ENCODE measurements at places on chromosomes 7 and 10. TPM values are rescaled to one million over a fixed set of nuclear protein-coding genes. Genes with fewer than 3 reads are reported as not detected.
A peak's percentile ranks its signal among the peaks of the same experiment; 100 is the strongest.

DNA sequence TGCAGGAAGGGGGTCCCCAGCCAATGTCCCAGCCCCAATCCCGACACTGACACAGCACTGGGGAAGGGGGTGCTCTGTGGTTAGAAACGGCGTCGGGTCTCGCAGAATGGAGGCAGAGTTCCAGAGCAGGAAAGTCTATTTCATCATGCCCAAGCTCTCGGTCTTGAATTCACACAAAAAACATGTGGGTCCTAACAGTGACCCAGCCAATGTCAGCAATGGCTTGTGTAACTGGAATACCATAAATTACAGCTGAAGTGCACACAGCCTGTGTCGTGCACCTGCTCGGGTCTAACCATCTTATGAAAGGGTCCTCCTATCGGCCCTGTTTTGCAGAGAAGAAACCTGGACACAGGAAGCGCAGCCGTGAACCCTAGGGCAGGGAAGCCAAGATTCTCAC, 324.1 kb downstream of the ADARB2 start:
- DNase-seq, result no peak

DNA sequence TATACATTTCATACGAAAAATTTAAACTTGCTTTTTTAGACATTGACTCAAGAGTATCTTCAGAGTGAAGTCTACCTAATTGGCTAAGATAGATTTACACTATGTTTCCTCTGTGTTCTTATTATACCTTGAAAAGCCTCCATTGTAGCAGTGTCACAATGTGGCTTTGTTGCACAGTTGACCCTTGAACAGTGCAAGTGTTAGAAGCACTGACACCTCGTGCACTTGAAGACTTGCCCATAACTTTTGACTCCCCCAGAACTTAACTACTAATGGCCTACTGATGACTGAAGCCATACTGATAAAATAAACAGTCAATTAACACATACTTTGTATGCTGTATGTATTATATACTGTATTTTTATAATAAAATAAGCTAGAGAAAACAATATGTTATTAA, 84.3 kb downstream of the CPED1 start:
- DNase-seq, result no peak

Gene MALRD1
- not detected for total RNA-seq

- no peak for DNase-seq
These were observed 105.5 kb downstream of the TRIM24 start for GRCh38 chr7:138565451-138566114.

DNA sequence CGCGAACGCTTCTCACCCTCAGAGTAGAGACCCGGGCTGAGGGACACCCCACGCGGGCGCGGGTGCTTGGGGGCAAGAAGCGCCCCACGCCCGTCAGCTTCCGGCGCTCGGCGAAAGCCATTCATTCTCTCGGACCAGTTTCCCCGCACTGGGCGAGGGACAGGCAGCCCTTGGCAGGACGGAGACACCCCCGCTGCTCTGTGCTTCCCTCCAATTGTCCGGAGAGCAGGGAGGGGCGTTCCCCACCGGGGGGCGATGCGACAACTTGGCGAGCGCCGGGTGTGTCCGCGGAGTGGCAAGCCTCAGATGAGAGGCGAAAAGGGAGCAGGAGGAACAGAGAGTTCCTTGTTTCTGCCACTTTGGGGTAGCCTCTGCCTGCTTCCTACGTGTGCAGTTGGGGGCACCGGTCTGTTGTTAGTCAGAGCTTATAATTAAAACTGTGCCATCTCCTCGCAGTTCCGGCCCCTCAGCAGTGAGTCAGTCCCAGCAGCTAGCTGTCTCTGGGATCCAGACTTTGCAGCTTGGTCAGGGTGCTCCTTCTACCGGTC, 1.7 kb downstream of the GPR158 start:
- DNase-seq, result no peak

GRCh38 chr7:47617131-47617530, 35.2 kb upstream of the TNS3 start:
- no peak for DNase-seq

DNA sequence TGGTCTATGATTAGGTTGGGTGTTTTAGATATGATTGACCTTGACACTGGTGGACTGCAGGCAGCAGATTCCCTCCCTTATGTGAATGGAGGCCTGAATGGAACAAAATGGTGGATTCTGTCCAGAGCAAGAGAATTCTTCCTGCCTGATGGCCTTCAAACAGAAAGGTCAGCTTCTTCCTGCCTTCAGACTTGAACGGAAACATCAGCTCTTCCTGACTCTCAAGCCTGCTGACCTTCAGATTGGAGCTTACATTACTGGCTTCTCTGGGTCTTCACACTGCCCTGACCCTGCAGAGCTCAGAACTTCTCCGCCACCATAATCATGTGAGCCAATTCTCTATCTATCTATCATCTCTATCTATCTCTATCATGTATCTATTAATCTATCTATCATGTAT, 111.6 kb downstream of the RAMP3 start:
- no peak for DNase-seq

DNA sequence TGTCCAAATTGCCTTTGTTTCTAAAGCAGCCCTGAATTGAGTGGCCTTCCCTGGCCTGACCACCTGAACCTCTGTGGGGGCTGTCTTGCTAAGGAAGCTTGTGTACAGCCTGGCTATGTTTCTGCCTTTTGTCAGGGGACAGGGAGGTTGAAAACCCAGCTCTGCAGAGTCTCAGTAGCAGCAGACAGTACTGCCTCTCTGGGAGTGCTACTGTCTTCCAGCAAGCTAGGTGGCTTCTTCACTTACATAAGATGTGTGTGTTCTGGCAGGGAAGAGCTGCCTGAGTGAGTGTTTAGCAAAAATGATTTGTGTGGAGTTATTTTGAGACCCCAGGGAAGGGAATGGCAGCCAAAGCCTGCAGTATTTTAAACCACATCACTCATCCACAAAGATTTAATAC, 57.4 kb downstream of the LRRC4 start:
- DNase-seq, result no peak

GRCh38 chr10:19606968-19607367, 209.3 kb upstream of the PLXDC2 start:
- no peak for DNase-seq

Gene CNPY4
- 17.5 TPM for total RNA-seq

DNA sequence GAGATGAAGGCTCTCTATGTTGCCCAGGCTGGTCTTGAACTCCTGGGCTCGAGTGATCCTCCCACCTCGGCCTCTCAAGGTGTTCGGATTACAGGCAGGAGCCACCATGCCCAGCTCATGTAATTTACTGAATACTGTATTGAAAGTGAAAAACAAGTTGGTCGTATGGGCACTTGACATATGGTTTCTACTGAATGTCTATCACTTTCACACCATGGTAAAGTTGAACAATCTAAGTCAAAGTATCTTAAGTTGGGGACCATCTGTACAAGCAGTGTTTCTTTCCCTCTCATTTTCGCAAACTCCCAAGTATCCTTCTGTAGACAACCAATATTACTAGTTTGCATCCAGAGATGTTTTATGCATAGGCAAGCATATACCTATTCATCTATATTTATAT, 116.6 kb downstream of the TMEM178B start:
- no peak for DNase-seq

- DNase-seq, result no peak
These were observed 41.8 kb downstream of the JCAD start for GRCh38 chr10:30017556-30017955.

DNA sequence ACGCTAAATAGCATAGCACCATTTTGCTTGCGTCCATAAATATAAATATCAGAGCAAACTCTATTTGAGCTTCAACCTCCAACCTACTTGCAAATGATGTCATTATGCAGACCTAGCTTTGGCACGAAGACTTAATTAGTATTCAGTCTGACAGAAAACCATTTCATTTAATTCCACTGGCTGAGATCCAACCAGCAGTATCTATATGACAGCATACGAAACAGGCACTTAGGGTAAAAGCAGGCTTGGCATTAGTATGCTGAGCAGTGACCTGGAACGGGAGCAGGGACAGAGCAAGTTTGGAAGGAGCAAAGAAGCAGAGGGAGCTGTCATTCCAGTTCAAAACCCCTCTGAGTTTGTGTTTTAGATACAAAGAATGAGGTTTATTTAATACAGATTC, 312.5 kb upstream of the CHRM2 start:
- DNase-seq, result no peak

Gene CDNF
- total RNA-seq, result 1.0 TPM

DNA sequence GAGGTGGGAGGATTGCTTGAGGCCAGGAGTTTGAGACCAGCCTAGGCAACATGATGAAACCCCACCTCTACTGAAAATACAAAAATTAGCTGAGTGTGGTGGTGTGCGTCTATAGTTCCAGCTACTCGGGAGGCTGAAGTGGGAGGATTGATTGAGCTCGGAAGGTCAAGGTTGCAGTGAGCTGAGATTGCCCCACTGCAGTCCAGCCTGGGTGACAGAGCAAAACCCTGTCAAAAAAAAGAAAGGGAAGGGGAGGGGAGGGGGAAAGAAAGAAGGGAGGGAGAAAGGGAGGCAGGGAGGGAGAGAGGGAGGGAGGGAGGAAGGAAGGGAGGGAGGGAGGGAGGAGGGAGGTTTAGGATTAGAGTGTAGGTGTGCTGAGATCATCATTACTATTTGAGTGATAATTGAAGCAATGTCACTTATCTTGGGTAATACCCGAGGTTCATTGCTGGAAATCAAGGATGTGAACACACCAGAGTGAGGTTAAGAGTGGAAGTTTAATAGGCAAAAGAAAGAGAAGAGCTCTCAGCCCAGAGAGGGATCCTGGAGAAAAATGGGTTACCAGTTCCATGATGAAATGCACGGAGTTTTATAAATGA, 27.6 kb downstream of the VCL start:
- DNase-seq, result no peak

GRCh38 chr10:13231808-13232207, 2.4 kb downstream of the UCMA start:
- no peak for DNase-seq

DNA sequence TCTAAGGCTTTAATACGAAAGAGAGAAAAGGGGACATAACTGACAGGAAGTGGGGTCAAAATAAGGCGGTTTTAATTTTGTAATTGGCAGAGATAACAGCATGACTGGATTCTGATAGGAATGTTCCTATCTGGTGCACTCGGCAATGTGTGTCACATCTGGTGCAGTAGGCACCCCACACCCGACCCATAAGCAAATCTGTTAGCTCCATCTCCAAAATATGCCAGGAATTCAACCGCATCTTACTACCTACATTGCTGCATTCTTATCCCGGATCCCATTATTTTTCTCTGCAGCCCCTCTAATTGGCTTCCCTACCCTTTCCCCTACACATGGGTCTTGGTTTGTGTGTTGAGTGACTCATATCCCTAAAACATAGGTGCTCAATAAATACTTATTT, 19.1 kb upstream of the GALNT11 start:
- no peak for DNase-seq

DNA sequence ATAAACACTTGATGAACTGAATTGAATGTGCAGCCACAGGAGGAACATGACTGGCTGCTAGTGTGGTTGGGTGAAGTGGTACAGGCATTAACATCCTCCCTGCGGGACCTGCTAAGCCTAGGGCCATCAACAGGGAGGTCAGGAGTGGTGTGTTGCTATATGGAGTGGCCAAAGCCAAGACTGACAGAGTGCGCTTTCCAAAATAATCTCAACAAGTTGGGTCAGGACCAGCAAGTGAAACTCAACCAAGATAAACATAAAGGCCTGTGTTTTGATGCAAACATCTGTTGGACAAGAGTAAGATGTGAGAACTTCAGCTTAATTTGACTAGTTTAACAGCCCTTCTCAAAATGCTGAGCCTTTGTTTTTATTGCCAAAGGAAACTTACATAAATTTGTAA, 97.7 kb downstream of the WDFY4 start:
- no peak for DNase-seq

Gene MSMB
- not detected for total RNA-seq

Gene HMX3
- not detected for total RNA-seq

- no peak for DNase-seq
These were observed 10.5 kb upstream of the SRPK2 start for GRCh38 chr7:105399043-105399725.

GRCh38 chr7:105913947-105914346, 37.5 kb upstream of the ATXN7L1 start:
- no peak for DNase-seq

Gene BUD31
- 145 TPM for total RNA-seq

DNA sequence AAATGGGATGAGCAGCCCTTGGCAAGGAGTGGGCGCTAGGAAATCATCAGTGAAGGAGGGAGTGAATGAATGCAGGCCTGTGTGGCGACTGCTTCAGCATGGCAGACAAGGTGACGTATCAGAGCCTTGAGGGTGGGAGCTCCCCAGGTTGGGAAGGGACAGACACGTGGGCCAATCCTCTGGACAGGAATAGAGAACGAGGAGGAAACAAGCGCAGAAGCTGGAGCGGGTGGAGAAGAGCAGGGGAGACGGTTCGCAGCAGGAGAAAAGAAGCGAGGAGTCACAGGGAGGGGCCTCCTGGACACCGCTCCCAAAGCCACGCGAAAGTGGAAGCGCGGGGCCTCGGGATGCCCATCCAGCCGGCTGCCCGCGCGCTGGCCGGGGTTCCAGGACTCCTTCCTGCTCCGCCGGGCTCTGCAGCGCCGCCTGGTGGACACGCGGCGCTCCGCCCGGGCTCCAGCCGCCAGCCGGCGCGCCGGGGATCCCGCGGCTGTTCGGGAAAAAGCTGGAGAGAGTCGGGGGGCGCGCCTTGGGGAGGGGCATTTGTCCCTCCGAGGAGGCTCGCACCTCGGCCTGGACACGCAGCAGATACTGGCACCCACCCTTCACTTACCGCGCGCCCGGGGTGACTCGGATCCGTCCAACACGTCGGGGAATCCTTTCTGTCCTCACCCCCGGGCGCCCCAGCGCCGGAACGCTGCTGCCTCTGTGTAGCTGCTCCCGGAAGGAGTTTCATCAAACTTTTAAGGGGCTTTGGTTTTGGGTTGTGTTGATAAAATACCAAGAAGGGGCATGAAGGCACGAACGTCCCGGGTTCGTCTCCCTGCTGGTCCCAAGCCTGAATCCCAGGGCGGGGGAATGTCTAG, 6.3 kb downstream of the ZNF503 start:
- peak; percentile 54 for DNase-seq

- peak; percentile 51 for DNase-seq
These were observed 185.0 kb downstream of the TCERG1L start for GRCh38 chr10:131126321-131127137.

- no peak for DNase-seq
These were observed 223.6 kb upstream of the CELF2 start for GRCh38 chr10:10794046-10794445.

Gene NUPR2
- total RNA-seq, result not detected

DNA sequence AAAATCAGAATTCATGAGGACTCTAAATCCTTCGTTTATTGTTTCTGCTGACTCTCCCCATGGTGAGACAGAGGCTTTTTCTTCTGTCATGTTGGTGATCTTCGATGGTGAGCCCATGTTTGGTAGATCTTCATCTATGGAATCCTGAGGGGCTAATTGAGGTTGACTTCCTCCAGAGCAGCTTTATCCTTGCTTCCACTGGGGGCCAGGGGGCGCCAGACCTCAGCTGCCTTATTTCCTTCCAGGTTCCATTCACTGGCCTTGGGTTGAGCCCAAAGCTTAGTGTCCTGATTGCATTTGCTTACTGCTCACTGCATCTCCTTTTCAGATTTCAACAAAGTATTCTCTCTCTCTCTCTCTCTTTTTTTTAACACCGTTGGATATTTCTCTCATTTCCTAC, 80.7 kb downstream of the GCC1 start:
- DNase-seq, result no peak

Gene FGL2
- 1.4 TPM for total RNA-seq

Gene POT1
- total RNA-seq, result 27.8 TPM

GRCh38 chr10:86254526-86255174, 111.9 kb downstream of the GRID1 start:
- peak; percentile 2 for DNase-seq

Gene ADRA2A
- total RNA-seq, result not detected

All from natural killer cell treated with Interleukin-12 subunit alpha and Interleukin-12 subunit beta and Interleukin-15 and Interleukin-18, amount 100 ng/mL, for 72 hours (primary cell).